ENCODE measurements at places on chromosomes 6 and 20. TPM values are rescaled to one million over a fixed set of nuclear protein-coding genes. Genes with fewer than 3 reads are reported as not detected.

DNA sequence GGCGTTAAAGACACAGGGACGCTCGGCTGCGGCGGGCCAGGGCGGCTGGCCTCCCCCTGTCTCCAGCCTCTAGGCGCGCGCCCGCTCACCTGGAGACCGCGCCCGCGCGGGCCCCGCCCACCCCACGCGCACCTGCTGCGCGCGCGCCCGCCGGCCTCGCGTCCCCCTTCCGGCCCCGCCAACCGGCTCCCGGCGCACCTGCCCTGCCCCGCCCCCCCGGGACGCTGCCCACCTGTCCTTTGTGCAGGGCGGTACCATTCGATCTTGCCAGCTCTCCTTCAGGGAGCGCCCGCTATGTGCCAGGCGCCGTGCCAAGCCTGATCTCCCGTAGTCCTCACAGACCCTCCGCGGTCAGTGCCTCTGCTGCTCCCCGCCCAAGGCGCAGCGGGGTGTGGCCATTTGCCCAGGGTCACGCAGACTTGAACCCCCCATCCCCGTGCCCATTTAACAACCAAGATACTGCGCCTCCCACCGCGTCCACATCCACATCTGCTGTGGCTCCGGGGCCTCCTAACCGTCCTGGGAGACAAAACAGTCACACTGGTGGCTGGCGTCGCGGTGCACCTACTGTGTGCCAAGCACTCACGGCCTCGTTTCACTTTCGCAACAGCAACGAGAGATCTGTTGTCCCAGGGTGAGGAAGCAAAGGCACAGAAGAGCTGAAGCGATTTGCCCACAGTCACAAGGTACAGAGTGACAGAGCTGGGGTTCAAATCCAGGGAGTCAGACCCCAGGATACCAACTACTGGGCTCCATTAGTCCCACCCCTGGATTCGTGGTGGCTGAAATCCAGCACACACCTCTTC, 48.1 kb downstream of the NOL4L start:
- DNase-seq = no peak

The HLA-DQB1 gene
- 7.7 TPM for polyA plus RNA-seq

DNA sequence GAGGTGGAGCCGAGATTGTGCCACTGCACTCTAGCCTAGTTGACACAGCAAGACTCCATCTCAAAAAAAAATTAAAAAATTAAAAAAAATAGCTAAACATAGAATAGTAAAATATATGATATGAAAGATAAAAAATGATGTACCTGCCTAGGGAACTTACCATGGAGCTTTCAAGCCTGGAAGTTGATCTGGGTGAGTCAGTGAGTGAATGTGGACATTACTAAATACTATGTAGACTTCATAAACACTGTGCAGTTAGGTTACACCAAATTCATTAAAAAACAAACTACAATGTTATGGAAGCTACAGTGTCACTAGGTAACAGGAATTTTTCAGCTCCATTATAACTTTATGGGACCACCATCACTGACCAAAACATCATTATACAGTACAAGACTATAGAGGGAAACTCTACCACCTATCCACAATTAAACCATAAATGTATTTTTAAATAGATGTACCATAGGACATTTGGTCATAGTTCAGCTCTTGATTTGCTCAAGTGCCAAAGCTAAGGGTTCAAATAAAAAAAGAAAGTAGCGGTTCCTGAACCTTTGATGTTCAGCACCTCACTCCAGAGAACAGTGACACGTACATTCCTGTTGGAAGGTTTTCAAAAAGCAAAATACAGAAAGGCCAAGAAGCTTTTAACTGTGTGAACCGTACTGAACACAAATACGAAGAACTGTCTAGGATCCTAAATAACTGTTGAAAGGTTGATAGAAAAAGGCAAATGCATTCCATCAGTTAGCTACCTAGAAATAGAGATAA, 52.4 kb upstream of the SPDEF start:
- no peak for DNase-seq

The KIZ gene
- 30.9 TPM for polyA plus RNA-seq

The FBXO5 gene
- polyA plus RNA-seq = 36.6 TPM

GRCh38 chr6:13787137-13787536, 27.2 kb downstream of the MCUR1 start:
- DNase-seq = no peak

GRCh38 chr6:42448391-42448790, 3.3 kb downstream of the TRERF1 start:
- DNase-seq = no peak

The WFDC5 gene
- polyA plus RNA-seq = not detected

The JAG1 gene
- 163 TPM for polyA plus RNA-seq

The SLC22A7 gene
- 0.25 TPM for polyA plus RNA-seq

The SLC35B2 gene
- polyA plus RNA-seq = 51.7 TPM

- DNase-seq = no peak
Measured at GRCh38 chr6:7324520-7324919, 11.5 kb upstream of the SSR1 start.

DNA sequence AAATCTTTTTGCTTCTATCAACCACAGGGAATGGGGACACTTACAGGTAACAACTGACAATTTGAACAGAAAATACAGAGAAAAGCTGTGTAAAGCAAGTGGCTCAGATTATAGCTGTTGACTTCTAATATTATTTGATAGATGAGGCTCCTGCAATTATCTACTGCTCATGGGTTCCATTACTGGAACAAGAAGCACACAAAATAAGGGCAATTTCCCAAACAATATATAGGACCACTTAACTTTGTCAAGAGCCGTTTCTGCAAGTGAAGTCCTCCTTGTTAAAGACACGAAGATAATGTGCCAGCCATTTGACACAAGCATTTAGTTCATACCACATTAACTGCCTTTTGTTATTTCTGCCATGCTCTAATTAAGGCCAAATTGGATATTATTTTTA, 315.5 kb upstream of the ARID1B start:
- no peak for DNase-seq

DNA sequence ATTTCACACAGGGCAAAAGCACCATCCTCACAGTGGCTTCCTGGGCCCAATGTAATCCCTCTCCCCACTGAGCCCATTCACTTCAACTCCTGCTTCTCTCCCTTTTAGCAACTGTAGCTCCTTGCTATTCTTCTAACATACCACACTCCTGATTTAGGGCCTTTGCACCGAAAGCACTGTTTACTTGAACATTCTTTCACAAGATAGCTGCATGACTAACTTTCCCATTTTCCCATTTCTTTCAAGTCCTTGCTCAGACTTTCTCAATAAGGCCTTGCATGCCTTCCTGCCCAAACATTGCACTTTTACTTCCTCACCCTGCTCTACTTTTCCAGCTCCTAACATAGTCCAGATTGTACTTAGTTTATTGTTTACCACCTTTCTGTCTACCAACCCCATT, 73.0 kb downstream of the SHPRH start:
- DNase-seq = no peak

- DNase-seq = no peak
Measured at GRCh38 chr6:152609125-152609670, 28.0 kb downstream of the SYNE1 start.

- no peak for DNase-seq
Measured at GRCh38 chr6:156146891-156147290, 630.3 kb upstream of the ARID1B start.

- DNase-seq = no peak
Measured at GRCh38 chr6:84691978-84692623, 72.3 kb downstream of the TBX18 start.

The FNDC11 gene
- 0.69 TPM for polyA plus RNA-seq

DNA sequence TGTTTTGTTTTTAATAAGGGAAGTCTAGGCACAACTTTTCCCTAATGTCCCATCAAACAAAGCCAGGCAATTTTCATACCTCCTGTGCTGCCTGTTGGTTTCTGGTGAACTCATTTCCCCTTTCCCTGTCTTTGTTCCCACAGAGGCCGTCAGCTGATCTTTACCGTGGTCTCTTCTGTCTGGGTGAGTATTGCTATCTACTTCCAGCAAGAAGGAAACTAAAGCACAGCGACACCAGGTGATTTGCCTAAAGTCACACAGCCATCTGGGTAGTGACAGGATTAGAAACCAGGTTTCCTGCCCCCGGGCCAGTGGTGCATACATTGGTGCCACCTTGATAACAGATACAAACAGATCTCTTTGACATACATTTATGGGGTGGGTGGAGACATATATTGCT, 59.6 kb downstream of the RAB44 start:
- no peak for DNase-seq

- DNase-seq = no peak
Measured at GRCh38 chr6:53090576-53090975, 25.4 kb downstream of the FBXO9 start.

DNA sequence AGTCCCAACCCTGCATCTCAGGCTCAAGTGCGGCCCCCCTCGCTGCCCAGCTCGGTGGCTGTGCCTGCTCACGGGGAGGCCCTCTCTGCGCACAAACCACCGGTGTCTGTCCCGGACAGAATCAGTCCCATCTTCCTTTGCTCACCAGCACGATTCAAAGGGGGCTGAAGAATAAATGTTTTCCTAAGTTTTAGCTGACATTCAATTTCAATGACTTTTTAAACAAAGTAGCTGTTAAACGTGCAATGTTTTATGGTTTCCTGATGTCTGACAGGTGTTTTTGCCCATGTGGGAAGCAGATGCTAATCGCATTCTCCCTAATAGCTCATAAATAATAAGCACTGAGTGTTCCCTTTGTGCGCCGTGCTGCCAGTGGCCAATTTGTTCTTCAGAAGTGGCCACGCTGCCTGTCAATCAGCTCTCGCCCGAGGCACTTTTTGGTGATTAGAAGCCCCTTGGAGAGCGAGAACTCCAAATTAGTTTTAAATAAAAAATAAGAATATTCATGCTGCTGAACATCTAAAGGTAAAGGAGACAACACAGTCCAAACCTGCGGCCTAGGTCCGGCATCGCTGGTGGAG, 26.3 kb downstream of the BHLHE23 start:
- no peak for DNase-seq

The PRSS35 gene
- polyA plus RNA-seq = 47.8 TPM

DNA sequence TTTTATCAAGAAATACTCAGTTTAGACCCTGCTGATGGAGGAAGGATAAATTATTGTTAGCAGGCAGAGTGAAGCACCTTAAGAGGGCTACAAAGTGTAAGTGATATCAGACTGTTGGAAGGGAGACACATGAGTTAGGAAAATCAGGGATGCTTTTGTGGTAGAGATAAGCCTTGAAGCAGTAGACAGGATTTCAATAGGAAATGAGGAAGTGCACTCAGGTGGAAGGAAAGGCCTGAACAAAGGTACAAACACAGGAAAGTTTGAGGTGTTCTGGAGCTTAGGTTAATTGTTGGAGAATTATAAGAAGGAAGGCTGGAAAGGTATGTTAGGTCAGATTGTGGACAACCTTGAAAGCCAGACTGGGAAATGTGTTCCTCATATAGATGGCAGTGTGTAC, 7.6 kb downstream of the CYB5R4 start:
- no peak for DNase-seq

The GTSF1L gene
- not detected for polyA plus RNA-seq
